ENCODE measurements at places on chromosomes 1 and 21.

DNA sequence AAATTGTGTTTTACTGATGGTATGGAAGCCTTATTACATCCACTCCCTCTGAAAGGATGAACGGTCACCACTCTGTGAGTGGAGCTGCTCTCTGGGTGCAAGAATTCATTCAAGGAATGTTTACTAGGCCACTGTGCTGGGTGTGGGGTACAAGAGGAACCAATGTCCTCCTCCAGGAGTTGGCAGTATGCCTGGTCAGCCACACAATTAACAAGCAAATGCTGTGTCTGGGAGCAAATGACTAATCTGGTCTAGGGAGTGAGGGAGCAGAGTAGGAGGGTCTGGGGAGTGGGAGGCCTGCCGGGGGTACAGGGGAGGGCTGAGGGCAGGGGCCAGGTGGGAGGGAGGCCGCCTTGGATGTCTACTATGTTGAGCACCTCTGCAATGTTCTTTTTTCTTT lies 27.2 kb upstream of the TDRD10 start:
- peak; percentile 98 for DNase-seq

DNA sequence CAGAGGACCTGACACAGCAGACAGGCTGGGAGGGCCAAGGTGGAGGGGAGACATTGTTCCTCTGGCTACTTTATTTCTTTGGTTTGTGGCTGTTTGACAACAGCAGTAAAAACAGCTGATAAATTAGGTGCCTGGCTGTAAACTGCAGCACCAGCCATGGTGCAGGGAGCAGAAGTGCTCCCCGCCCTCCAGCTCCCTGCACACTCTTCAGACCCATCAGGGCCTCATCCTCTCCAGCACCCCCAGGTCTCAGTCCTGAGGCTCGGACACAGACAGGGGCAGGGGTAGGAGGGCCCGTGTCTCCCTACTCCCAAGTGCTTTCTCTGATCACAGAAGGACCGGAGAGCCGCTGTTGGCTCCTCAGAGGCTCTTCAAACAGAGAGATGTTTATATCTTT lies 17.7 kb upstream of the LRRN2 start:
- DNase-seq = no peak

DNA sequence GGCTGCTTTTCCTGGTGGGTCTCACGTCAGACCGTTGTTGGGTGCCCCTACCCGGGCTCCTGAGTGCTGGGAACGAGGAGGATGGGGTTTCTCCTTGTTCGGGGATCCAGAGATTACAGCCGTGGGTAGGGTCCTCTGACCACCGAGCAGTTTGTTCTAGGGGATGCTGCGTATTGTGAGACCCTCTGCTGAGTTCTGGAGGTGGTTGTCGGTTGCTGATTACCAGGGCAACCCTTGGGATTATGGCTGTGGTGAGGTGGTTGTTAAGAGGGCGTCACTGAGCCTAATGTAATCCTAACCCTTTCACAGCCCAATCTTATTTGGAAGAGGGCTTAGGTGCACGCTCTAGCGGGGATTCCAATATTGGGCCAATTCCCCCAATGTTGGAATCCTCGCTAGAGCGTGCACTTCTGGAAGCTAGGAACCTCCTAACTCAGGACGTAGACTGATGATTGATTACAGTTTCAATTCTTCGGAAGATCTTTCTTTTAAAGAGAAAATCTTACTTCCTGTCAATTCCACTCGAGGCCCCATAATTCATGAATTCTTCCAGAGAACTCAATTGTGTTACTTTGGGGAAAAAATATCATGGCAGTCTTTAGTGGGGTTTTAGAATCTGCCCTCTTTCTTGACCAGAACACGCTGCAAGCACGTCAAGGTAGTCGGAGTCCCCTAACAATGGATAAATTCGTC lies 483 bp downstream of the TCEANC2 start:
- DNase-seq = peak; percentile 35

DNA sequence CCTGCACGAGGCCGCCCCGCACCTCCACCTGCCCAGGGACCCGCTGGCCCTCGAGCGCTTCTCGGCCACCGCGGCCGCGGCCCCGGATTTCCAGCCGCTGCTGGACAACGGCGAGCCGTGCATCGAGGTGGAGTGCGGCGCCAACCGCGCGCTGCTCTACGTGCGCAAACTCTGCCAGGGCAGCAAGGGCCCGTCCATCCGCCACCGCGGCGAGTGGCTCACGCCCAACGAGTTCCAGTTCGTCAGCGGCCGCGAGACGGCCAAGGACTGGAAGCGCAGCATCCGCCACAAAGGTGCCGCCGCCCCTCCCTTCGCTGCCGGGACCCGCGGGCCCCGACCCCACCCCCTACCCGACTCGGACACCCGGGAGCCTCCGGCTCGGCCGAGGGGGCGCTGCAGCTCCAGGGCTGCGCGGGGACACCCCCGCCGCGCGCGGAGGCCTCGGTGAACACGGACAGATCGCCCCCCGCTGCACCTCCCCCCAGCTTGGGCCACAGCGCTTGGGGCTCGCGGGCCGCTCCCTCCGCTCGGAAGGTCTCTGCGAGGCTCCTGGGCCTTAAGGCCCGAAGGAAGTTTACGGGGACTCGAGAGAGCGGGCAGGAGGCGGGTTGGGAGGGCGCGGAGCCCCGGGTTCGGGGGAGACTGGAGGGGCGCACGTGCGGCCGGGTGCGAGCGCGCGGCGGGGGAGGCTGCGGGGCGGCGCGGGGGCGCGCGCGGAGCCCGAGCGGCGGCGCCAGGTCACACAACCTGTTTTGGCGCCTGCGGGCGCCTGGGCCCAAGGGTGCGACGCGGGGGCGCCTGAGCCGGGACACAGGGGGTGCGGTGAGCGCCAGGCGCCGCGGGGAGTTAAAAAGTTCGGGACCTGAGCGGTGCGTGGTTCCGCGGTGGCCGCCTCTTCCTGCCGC lies 1.2 kb downstream of the SAMD11 start:
- DNase-seq = peak; percentile 73

GRCh38 chr1:31782421-31783410 lies 18.6 kb upstream of the ADGRB2 start:
- no peak for DNase-seq

GRCh38 chr1:148334339-148335130 lies 148.6 kb downstream of the PPIAL4G start:
- peak; percentile 91 for DNase-seq

GRCh38 chr1:27102707-27103468 lies 52.0 kb downstream of the SLC9A1 start:
- DNase-seq = peak; percentile 52

DNA sequence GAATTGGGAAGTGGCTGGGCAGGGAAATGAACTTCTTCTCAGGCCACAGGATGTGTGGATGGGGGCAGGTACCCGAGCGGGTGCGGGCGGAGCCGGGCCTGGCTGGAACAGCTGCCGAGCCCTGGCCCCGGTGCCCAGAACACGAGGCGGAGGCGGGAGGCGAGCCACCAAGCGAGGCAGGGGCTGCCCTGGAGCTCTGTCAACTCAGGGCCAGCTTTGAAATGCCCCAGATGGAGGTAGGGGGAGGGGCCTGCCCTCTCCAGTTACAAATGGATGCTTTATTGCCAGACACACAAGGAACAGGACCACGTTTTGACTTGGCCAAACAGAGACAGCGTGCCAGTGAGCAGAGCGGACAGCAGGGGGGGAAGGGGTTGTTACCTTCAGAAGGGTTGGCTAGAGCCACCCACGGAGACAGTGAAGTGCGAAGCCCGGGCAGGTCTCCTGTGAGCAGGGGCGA lies 240.4 kb downstream of the SDCCAG8 start:
- DNase-seq = no peak

GRCh38 chr1:153506831-153507413 lies 28.9 kb downstream of the S100A6 start:
- peak; percentile 94 for DNase-seq

DNA sequence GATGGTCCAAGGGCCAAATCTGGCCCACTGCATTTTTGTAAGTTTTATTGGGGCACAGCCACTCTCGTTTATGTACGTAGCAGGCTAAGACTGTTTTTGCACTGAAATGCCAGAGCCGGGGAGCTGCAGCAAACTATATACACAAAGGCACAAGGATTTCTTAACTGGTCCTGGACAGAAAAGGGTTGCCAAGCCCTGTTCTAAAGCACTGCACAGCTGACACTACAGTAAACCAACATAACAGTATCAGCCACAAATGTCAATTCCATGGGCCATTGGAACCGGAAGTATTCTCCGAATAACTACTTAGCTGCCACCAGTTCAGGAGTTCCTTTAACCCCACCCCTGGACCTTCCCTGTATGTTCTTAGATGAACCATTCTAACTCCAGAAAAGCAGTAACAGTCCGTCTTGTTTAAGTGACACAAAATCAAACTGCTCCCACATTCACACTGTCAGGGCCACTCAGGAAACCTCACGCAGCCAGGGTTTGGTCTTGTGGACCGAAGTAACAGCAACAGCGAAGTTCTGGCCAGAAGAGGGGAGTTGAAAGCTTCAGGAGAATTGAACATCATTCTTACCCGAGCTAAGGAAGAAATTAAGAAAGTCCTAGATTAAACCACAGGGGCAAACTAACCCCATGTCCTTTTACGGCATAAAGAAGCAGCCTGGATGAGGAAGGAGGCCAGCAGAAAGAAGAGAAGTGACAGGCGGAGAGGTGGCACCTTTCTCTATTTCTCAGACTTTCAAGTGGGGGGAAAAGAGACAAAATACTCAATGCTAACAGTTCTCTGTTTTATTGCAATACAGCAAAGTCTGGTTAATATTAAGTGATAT lies 49.2 kb downstream of the COQ8A start:
- no peak for DNase-seq
